ENCODE measurements at places on chromosomes 4 and X.

DNA sequence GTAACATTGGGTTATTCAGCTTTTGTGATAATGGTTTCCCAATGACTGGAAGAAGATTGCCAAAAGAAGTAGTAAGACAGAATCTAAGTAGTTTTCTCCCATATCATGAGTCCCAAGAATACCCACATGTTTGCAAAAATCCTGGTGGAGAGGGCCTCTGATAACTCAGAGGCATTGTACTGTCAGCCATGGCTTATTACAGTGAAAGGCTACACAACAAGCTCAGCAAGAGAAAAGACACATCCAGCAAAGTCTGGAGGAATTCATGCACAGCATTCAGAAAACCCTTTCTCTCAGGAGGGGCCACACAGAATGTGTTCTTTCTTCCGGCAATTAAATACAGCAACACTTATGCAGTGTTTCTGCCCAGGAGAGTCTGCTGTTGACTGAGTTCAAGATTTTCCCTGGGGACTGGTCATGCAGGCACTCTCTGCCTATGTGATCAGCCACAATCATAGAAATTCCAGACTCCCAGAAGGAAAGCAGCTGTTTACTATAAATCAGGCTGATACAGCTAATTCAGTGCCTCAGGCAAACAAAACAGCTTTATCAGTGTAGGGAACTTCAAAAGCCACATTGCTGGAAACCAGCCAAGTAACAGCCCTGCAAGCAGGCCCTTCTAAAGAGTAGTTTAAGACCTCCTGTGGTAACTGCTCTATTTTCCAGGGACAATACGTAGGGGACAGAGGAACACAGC lies 937.1 kb downstream of the CCSER1 start:
- DNase-seq, result no peak

- no peak for DNase-seq
Observed at GRCh38 chr4:153512162-153512852, 46.1 kb downstream of the TMEM131L start.

- no peak for DNase-seq
Observed at GRCh38 chr4:81845761-81846160, 374.1 kb upstream of the RASGEF1B start.

GRCh38 chr4:158826882-158827281 lies 58.1 kb downstream of the FNIP2 start:
- DNase-seq, result no peak

DNA sequence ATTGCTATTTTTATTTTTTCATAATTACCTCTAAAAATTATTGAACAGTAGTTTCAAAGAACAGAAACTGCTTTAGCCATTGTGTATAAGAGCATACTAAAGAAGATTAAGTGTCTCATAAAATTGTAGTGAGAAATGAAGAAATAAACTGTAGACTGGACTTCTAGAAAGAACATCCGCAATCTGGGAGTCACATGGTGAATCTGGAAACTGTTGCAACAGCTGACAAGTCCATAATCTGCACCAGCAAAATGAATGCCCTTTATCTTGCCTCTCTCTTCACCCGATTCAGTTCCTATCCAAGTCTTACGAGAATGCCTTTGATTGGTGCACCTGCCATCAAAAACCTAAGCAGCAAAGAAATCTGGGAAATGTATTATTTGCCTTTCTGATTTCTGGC lies 312.9 kb downstream of the NAF1 start:
- no peak for DNase-seq

- no peak for DNase-seq
Observed at GRCh38 chr4:7854697-7855370, 84.8 kb downstream of the AFAP1 start.

DNA sequence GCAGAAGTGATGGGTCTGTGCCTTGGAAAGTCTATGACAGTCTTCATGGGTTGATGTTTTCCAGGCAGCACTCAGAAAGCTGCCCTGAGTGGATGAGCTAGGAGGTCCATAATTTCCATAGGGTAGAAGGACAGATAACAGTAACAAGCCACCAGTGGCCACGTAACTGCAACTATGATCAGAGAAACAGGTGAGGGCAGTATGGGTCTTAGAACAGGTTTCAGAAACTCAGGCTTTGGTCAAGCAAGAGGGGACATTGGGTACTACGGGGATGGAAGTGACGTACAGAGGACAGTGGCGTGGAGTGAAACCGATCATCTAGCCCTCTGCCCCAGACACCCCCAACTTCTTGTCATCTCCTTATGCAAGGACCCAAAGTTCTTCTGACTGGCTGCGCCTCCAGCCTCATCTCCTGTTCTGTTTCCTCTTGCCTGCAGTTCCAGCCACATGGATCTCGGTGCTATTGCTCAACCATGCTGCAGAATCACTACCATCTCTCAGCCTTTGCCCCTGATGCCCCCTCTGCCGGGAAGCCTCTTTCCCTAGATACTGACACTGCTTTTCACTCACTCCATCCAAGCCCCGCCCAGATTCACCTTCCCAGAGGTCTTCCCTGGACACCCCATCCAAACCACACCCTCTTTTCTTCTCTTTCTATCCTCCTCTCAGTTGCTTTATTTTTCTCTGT lies 123.4 kb downstream of the MFAP3L start:
- no peak for DNase-seq

- no peak for DNase-seq
Observed at GRCh38 chr4:24741910-24742309, 53.5 kb upstream of the SOD3 start.

DNA sequence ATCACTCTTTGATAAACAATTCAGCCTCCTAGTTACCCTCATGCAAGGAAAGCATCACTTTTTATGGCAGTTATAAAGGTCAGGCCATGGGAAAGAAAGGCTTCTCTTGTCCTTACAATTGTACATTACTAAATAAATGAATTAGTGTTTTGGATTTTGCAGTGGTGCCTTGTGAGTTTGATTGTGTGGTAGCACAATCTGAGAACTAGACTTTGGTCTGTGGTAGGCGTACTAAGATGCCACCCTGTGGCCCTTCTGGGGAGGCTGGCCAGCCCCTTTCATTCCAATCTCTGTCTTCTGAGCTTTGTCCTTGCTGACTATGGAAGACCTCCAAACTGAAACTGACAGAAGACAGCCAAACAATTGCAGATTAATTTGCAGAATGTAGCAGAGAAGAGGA lies 14.6 kb upstream of the HNRNPD start:
- no peak for DNase-seq

- no peak for DNase-seq
Observed at GRCh38 chr4:24002330-24002966, 112.6 kb upstream of the PPARGC1A start.

DNA sequence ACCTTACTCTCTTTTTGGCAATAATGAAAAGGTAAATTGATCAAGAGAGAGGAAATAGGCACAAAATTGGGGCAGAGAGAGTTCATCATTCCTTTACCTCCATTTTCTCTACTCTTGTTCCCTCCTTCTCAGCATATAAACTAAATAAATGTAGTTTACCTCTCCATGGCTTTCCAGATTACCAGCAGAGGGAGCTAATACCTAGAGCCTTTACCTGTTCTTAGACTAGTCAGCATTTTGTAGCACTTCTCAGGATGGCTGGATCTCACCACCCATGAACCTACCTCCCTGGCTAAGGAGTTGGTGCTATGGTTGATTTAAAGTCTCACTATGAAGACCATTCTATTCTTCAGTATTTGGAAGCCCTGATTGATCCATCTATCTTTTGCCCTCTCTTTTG lies 15.7 kb downstream of the OFD1 start:
- no peak for DNase-seq

DNA sequence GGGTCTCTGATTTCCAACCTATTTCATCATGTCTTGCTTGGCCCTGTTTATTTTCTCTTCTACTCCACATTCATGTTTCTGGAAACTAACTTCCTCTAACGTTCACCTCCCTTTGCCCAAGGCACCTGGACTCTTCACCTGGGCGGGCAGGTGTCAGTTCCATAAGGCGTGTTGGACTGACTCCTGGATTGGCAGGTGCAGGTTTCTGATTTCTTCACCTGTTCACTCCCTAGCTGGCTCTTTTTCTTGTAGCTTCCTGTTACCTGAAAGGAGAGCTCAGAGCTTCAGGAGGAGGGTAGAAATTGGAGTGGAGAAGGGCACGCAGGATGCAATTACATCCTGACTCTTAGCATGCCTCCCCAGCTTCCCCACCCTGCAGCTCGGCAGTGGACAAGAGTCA lies 350.8 kb upstream of the KLF3 start:
- no peak for DNase-seq

- no peak for DNase-seq
Observed at GRCh38 chrX:110509755-110510532, 151.3 kb downstream of the RTL9 start.

- no peak for DNase-seq
Observed at GRCh38 chrX:153641627-153642026, 5.4 kb upstream of the DUSP9 start.

GRCh38 chr4:143046454-143046853 lies 138.3 kb upstream of the USP38 start:
- DNase-seq, result no peak

- no peak for DNase-seq
Observed at GRCh38 chr4:147103403-147103946, 157.8 kb upstream of the TTC29 start.

Measured in stimulated activated CD4-positive, alpha-beta T cell treated with anti-CD3 and anti-CD28 coated beads, Interleukin-1b, Interleukin-23, amount 100 ng/mL, for 24 hours (primary cell).